ENCODE measurements at places on chromosomes 1 and 21.

- peak; percentile 0 for DNase-seq
Measured at GRCh38 chr1:90501281-90501680, 215.8 kb downstream of the BARHL2 start.

- no peak for DNase-seq
Measured at GRCh38 chr1:167312871-167313270, 92.2 kb downstream of the POU2F1 start.

DNA sequence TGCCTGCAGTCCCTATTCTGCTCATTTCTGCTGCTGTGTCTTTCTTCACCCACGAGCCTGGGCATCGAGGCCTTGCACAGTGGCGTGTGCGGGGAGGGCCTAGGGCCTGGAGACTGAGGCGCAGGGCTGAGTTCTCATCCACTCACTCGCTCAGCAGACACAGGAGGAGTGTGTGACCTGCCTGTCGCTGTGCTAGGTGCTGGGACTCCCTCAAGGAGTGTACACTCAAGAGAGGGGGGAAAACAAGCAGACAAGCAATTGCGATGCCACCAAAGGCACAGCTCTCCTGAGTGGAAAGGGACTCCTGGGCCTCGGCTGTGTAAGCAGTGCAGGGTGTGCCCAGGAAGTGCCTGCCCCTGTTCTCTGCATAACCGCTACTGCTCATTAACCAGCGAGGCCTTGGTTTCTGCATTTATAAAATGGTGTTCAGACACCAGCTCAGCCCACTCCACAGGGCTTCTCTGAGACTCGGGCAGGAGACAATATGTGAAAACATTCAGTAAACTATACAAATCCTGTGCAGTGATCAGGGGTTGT, 4.2 kb downstream of the RD3 start:
- DNase-seq = no peak

- DNase-seq = no peak
Measured at GRCh38 chr1:183148599-183148998, 37.5 kb upstream of the LAMC2 start.

GRCh38 chr1:84855168-84855567, 37.8 kb downstream of the LPAR3 start:
- DNase-seq = no peak

GRCh38 chr21:15080526-15080925, 15.7 kb upstream of the NRIP1 start:
- no peak for DNase-seq

DNA sequence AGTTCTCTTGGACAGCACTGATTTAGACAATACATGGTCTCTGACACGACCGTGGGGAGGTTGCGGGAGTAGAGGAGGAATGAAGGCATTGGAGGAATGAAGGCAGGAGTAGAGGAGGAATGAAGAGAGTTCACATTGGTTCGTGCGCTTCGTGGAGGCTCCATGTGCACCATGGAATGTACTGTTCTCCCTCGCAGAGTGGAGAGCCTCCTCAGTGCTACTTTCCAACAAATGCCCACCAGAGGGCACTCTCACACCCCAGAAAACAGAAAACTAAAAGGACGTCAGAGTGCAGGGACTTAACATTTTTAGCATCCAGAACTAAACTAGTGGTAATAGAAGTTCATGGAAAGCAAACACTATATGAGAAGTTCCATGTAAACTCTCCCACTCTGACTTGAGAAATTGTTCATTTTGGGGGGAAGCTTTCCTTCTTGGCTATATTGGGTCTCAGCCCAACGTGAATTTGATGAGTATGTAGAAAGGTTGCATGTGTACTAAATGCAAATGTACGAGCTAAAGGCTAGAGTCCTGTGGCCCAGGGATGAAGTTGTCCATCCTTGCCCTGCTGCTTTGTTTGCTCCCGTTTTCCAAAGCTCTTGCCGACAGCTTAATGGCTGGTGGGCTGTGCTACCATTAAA, 211.6 kb downstream of the LMX1A start:
- DNase-seq = peak; percentile 72

DNA sequence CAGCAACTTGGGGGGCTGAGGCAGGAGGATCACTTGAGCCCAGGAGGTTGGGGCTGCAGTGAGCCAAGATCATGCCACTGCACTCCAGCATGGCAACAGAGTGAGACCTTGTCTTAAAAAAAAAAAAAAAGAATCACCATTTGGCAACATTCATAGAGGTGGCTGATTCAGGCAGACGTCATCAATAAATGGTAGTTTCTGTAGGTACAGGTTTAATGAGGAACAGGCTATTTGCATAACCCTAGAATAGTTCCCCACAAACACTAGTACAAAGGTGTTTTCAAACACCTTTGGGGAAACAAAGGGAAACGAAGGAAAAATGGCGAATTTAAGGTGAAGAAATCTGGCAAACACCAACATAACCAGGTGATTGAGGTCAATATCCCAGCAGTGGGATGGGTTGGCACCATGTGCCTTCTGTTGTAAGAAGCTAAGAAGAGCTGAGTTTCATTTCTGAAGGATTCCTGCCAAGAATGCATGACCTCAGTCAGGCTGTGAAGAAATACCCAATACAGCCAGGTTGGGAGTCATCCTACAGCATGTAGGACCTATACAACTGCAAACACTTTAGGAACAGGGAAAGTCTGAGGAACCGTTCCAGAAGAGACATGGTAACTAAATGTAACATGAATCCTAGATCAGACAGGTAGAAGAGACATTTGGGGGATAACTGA, 5.6 kb downstream of the LPAR3 start:
- no peak for DNase-seq

DNA sequence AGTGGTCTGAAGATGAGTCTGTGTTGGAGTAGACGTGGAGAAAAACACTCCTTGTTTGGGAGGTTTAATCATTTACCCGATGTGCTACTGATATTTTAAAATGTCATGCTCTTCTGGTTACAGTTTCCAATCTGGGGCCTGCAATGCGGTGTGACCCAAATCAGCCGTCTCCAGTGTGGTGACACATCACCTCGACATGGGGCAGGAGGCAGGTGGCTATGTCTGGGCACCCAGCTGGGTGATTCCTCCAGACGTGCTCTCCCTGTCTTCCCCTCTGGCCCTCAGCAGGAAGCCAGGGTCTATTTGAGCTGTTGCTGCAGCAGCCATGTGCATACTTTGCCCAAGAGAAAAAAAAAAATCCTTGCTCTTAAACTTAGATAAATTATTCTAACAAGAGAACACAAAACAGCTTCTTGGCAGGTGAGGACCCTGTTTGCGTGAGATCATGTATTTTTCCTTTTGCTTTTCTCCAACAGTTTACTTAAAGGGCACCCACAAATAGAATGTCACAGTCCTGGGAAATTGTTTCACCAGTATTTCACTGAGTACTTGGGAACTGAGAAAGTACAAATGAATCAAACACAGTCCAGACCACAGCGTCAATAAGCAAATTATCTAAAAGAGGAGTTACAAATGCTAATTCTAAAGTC, 38.9 kb upstream of the MAP10 start:
- no peak for DNase-seq

GRCh38 chr21:35149698-35150097, 100.6 kb upstream of the RUNX1 start:
- no peak for DNase-seq

GRCh38 chr1:19975423-19976193, 3.8 kb downstream of the PLA2G2A start:
- DNase-seq = no peak

- no peak for DNase-seq
Measured at GRCh38 chr1:162327788-162328165, 48.9 kb downstream of the SPATA46 start.

- no peak for DNase-seq
Measured at GRCh38 chr1:195637539-195637938, 970.7 kb downstream of the KCNT2 start.

DNA sequence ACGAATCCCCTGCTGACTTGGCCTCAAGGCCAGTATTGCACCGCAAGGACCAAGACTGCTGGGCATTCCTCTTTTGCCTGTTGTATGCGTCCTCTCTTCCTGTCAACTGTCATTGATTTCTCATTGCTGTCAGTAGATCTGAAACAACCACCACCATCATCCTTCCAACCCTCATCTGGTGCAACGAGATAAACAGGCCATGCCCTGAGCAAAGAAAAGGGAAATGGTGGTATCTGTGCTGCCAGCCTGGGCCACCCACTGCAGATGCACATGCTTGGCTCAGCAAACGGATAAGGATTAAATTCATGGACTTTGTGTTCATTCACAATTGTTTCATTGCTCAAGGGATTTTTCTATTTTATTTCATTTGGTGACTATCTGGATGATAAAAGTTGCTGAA, 13.6 kb downstream of the OXCT2 start:
- no peak for DNase-seq
